ENCODE measurements at places on chromosomes 12 and 14. TPM values are rescaled to one million over a fixed set of nuclear protein-coding genes. Genes with fewer than 3 reads are reported as not detected.

PLEKHG7 gene
- not detected for total RNA-seq

FOXN3 gene
- total RNA-seq, result 165 TPM

ACSS3 gene
- total RNA-seq, result 22.7 TPM

ERP27 gene
- not detected for total RNA-seq

CCDC196 gene
- not detected for total RNA-seq

KANSL2 gene
- 48.4 TPM for total RNA-seq

- H3K4me1 ChIP-seq, result peaks cover 18% of the 10 kb centered on the region
- no peak for DNase-seq
- H3K27ac ChIP-seq, result no peak overlapping the region
- H3K36me3 ChIP-seq, result no peaks in the 10 kb centered on the region
These were observed 25.8 kb upstream of the ACTN1 start for GRCh38 chr14:69004731-69005431.

DNA sequence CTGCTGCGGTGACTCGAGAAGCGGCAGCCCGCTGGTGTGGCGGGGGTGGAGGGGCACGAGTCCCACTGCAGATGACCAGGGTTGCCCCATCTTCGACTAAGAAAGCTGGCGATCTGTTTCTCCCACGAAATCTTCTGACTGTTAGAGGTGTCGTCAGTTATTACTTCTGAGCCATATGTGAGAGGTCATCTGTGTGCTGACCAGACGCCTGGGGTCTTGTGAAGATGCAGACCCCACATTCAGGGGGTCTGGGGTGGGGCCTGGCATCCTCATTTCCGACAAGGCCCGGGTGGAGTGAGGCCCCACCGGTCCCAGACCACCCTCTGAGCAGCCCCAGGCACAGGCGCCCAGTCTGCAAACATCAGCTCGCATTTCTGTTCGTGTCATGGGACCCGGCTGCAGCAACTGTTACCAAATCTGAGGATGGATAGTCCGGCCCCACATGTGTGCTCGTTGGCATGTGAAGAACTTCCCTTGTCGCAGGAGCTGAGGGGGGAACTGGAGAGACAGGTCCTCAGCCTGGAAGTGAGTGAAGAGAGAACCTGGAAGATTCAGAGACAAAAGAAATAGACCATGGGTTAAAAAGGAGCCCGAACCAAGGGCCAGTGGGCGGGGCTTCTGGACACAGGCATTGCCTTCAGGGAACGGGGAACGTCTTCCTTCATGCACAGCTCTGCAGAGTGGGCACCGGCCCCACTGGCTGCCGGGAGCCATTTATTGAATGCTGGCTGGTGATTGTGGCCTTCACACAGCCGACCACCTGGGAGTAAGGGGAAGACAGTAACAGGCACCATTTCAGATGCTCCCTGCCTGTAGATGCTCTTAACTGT is 135.2 kb downstream of the ADGRD1 start:
- H3K4me3 ChIP-seq, result no peak overlapping the region
- H3K27ac ChIP-seq, result no peak overlapping the region
- no peaks in the 10 kb centered on the region for H3K27me3 ChIP-seq
- no peaks in the 10 kb centered on the region for H3K4me1 ChIP-seq
- no peaks in the 10 kb centered on the region for H3K36me3 ChIP-seq

DNA sequence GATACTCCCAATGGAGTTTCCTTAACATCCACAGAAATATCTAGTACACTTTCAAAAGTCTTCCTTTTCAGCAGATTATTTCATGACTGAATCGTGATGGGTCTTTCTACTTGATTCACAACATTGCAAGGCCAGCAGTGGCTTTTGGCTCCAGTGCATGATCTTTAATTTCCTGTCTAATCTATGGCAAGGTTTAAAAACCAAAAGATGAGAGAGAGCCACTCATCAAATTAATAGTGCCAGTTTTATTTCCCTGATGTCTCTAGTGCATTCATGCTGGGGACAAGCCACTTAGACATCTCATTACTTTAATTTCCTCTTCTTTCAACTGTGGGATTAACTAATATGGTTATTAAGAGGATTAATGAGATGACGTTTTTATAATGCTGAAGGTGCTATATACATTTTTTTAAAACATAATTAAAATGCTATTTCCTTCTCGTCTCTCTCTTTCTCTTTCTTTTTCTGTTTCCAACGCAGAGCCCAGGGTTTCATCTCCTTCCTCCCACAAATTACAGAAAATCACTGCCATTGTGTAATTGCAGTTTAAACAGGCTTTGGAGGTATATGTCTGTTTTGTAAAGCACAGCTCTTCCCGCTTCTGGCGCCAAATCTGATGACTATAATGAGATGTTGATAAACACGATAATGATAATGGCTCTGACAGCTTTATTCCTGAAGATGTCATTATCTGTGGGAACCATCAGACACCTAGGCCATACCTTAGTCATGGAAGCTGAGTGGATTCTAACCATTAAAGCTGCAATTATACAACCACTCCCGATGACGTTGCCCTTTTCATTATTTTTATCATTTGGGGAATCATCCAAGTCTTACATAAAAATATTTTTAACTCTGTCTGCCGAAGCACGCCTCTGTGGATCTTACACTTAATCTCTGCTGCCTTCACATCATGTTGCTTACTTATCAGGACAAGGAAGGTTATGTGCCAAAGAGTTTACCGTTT is 103.1 kb upstream of the PPM1H start:
- H3K4me3 ChIP-seq, result no peak overlapping the region
- no peak overlapping the region for H3K27ac ChIP-seq
- H3K36me3 ChIP-seq, result no peaks in the 10 kb centered on the region
- no peaks in the 10 kb centered on the region for H3K4me1 ChIP-seq

DNA sequence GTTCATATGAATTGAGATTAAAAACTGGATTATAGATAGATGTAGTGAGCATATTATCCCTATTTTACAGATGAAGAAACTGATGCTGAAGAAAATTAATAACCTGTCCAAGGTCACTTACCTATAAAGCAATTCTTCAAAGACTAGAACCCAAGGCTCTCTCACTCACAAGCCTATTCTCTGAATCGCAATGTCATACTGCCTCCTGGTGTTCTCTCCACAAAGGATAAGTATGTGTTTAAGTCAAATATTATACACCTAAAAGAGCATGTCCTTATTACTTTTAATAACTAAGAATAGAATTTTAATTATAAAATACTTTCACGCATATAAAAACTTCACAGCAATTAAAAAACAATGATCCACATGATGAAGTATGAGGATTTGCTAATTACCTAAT is 721.3 kb upstream of the USP15 start:
- no peaks in the 10 kb centered on the region for H3K4me1 ChIP-seq
- H3K36me3 ChIP-seq, result no peaks in the 10 kb centered on the region
- DNase-seq, result no peak
- H3K27me3 ChIP-seq, result no peaks in the 10 kb centered on the region

- H3K27ac ChIP-seq, result no peak overlapping the region
- H3K4me3 ChIP-seq, result no peak overlapping the region
- H3K4me1 ChIP-seq, result 0 out of 2 replicates have a peak, but pooled peaks cover 2% of the 10 kb centered on the region
- DNase-seq, result no peak
- no peaks in the 10 kb centered on the region for H3K36me3 ChIP-seq
These were observed 24.5 kb downstream of the PPFIBP1 start for GRCh38 chr12:27548301-27549199.

DNA sequence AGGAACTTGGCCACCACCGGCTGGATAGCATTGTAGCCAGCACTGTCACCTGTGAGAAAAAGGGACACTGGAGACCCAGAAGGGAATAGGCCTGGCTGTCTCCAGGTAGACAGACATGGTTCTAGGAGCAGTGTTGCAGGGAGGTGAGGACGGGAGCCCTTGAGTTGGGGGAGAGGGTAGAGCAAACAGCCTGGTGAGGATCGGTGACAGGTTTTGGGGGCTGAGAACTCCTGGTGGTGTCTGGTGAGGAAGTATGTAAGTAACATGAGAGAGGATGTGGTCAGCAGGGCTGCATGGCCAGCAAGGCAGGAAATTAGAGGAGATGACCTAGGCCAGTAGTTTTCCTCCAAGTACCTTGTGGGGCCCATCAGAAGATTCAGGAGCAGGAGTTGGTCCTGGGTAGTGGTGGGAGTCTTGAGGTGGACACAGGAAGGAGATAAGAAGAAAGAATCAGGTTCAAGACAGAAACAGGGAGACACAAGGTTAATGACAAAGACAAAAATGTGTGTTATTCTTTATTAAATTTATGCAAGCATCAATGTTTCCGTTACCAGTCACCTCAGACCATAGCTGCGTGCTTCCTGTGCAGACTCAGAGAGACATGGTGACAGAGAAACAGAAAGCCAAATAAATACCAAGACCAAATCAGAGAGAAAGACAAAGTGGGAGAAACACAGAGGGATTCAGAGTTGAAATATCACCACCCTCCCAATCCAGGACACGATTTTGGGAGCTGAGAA is at the start of gene ARHGAP9:
TSS of gene ARHGAP9 (minus strand) at position 491 of the 740 bp plus-strand sequence. CDS start at position 31, 460 bp downstream.
- no peak within 1 kb of the TSS for H3K27ac ChIP-seq
- no peaks in the 10 kb centered on the region for H3K4me1 ChIP-seq
- no peak within 1 kb of the TSS for H3K4me3 ChIP-seq
- DNase-seq, result no peak
- peaks cover 30% of the 10 kb centered on the region for H3K27me3 ChIP-seq
- H3K36me3 ChIP-seq, result no peaks in the 10 kb centered on the region

GRCh38 chr14:40909906-40910305 is 696.8 kb upstream of the LRFN5 start:
- no peak overlapping the region for H3K27ac ChIP-seq
- H3K36me3 ChIP-seq, result no peaks in the 10 kb centered on the region
- no peaks in the 10 kb centered on the region for H3K27me3 ChIP-seq
- H3K4me1 ChIP-seq, result no peaks in the 10 kb centered on the region
- H3K4me3 ChIP-seq, result no peak overlapping the region

GRCh38 chr12:106226884-106227640 is 20.8 kb downstream of the CKAP4 start:
- no peaks in the 10 kb centered on the region for H3K4me1 ChIP-seq
- no peaks in the 10 kb centered on the region for H3K27me3 ChIP-seq
- no peak for DNase-seq
- no peaks in the 10 kb centered on the region for H3K36me3 ChIP-seq

DNA sequence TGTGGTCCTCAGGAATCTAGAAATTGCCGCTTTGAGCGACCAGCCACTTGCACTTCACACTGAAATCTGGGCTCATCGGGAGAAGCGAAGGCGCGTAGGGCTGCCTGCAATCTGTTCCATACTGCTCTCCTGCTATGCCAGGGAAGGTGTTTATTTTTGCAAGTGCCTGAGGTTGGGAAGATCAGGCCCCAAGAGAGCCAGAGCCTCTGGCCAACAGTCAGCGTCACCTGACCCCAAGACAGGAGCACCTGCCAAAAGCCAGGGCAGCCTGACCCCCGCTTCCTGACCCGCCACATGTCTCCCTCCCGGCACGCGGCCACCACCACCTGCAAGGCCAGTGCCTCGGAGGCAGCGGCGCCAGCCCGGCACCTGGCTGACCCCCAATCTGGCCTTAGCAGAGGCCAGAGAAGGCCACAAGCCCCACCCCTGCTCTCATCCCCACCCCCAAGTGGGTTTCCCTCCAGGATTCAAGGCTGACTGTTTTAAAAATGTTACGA is 94.4 kb downstream of the CHGA start:
- DNase-seq, result no peak
- no peaks in the 10 kb centered on the region for H3K27me3 ChIP-seq
- no peaks in the 10 kb centered on the region for H3K36me3 ChIP-seq

GRCh38 chr14:99320621-99321235 is 48.7 kb upstream of the BCL11B start:
- no peak for DNase-seq
- H3K4me1 ChIP-seq, result peaks cover 2% of the 10 kb centered on the region
- H3K4me3 ChIP-seq, result no peak overlapping the region
- H3K27ac ChIP-seq, result no peak overlapping the region
- H3K27me3 ChIP-seq, result no peaks in the 10 kb centered on the region

DNA sequence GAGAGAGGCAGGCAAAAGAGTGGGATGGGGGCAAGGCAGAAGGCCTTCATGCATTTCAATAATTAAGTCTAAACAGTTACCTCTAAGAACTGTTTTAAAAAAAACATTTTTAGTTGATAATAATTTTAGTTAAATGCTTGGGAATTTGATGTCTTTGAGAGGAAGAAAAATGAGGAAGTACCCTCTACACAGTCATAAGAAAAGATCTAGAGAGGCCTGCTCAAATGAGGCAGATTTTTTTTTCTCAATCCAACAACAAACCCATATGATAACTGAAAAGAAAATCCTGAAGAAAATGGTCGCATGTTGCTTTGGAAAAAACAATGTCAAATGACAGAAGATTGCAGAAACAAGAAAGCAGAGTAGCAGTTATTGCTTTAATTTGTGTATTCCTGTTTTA is 25.6 kb downstream of the SINHCAF start:
- H3K4me3 ChIP-seq, result no peak overlapping the region
- H3K36me3 ChIP-seq, result peaks cover 89% of the 10 kb centered on the region
- no peak overlapping the region for H3K27ac ChIP-seq
- no peaks in the 10 kb centered on the region for H3K27me3 ChIP-seq

DNA sequence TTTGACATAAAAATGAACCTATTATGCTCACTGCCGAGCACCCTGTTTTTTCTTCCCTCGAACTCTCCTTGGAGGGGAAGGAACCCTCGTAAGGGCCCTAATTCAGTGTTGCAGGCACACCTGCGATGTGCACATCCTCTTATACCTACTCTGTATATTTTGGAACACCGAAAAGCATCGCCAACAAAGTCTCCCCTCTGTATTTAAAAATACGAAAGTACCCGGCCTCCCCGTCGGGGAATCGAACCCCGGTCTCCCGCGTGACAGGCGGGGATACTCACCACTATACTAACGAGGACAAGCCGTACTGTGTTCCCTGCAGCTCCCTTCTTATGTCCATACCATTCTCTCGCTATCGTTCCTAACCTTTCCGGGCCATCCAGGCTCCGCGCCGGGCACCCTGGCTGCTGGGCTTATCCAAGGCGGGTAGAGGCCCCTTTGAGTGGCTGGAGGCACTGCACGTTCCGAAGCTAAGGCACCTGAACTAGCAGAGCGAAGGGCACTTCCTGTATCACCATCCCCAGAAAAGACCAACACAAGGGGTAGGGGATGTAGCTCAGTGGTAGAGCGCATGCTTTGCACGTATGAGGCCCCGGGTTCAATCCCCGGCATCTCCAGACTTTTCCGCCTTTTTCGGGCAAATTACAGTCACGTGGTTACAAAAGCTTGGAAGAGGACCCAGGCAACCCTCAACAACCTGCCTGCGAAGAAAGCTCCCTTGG is 25.1 kb upstream of the UBC start:
- peak; percentile 90 for DNase-seq
- no peaks in the 10 kb centered on the region for H3K27me3 ChIP-seq
- H3K4me3 ChIP-seq, result peak overlapping the region; percentile 65
- H3K4me1 ChIP-seq, result no peaks in the 10 kb centered on the region

DNA sequence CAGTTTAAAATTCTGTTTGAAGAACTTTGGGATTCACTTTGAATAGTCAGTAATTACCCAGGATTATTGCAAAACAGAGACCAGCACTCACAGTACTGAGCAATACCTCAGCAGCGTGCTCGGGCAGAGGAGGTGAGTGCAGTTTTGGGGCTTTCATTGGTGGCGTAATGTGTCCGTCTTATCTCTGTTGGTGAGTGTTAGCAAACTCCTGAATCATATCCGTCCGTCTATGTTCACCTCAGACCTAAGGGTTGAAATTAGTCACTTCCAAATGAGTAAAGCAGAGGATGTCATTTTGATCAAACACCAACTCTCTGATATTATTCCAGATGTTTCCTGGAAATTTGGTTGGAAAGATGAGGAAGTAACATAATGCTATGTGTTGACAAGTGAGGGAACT is 82.8 kb downstream of the BORCS5 start:
- H3K27ac ChIP-seq, result no peak overlapping the region
- H3K27me3 ChIP-seq, result no peaks in the 10 kb centered on the region
- peaks cover 9% of the 10 kb centered on the region for H3K36me3 ChIP-seq
- H3K4me3 ChIP-seq, result no peak overlapping the region

- no peaks in the 10 kb centered on the region for H3K4me1 ChIP-seq
- H3K27ac ChIP-seq, result no peak overlapping the region
- DNase-seq, result no peak
- no peaks in the 10 kb centered on the region for H3K27me3 ChIP-seq
- no peaks in the 10 kb centered on the region for H3K36me3 ChIP-seq
- H3K4me3 ChIP-seq, result no peak overlapping the region
These were observed 18.4 kb downstream of the SPIC start for GRCh38 chr12:101493556-101493955.
